ENCODE measurements at places on chromosomes 2 and 18.

DNA sequence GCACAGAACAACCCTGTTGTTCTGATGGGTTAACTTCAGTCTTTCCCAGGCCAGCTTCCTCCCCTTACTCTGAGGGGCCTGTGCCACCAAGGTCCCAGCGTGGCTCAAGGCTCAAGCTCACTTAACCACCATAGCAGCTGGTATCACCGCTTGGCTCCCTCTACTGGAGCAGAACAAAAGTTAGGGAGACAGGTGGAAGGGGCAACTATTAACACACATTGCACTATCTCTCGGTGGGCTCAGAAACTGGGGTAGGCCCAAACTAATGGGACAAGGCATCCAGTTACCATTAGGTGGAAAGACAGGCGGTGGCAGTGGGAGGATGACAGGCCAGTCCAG lies 88.7 kb upstream of the ATL2 start:
- DNase-seq, result no peak

DNA sequence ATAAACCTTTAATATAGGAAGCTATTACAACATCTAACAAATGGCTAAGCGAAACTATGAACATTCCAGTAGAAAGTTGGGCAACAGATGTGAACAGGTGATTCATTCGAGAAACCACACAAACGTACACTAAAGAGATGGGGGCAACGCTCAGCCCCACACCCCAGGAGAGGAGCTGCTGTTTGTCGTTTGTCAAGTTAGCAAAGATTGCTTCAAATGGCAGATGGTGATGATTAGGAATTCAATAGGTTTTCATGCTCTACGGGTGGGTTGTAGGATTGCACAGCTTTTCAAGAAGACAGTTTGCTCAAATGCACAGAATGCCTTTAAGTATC lies 154.7 kb upstream of the HDAC4 start:
- no peak for DNase-seq

GRCh38 chr18:12924616-12925015 lies 23.2 kb upstream of the SEH1L start:
- no peak for DNase-seq

- no peak for DNase-seq
Observed at GRCh38 chr2:160507464-160507863, 13.9 kb upstream of the RBMS1 start.

DNA sequence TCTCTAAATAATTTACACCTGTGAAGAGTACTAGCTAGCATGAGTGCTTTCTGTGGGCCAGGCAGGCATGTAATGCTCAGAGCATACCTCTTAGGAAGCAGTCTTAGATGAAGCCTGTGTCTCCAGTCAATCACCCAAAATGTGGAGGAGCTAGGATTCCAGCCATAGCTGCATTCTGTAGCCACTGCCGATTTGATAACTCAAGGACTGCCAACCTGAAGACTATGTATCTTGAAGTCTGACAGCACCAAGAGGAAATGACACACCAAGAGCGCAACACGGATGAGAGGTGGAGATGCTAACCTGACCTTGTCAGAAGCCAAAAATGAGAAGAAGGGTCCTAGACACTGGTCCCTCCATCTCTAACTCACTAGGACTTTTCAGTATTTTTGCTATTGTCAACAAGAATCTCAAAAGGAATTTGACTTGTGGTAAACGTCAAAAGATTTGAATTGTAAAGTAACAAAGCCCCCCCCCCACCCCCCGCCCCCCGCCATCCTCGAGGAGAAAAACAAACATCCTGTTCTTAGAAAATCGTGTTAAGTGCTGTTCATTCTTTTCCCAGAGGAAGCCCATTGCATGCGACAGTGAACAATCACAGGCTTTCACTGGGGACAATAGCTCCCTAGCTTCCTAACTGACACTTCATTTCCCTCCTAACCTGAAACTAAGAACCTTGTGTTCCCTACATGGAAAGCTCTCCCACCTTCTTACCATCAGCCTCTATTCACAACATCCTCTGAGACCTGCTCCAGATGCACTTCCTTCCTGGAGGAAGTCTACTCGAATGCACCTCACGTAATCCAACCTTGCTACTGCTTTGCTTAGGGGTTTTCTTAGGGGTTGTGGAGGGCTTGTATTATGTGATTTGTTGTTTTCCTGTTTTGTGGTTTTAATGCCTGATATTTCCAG lies 14.7 kb downstream of the CDC42EP3 start:
- DNase-seq, result no peak

GRCh38 chr2:144230448-144231085 lies 289.4 kb downstream of the ZEB2 start:
- DNase-seq, result no peak

DNA sequence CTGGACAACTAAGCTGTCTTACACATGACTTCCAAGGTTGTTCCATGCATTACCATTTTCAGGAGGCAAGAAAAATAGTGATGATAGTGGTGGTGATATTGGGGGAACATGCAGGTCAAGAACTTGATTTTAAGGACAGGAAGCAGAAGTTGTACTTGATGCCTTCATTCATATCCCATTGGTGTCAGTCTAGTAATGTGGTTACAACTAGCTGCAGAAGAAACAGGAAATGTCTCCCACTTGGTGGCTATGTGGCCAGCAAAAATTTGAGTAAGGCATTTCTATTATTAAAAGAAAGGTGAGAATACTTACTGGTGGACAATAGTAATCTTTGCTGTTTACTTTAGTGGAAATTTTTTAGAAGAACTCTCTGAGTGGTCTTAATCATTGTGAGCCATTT lies 103.4 kb downstream of the ALMS1 start:
- no peak for DNase-seq

DNA sequence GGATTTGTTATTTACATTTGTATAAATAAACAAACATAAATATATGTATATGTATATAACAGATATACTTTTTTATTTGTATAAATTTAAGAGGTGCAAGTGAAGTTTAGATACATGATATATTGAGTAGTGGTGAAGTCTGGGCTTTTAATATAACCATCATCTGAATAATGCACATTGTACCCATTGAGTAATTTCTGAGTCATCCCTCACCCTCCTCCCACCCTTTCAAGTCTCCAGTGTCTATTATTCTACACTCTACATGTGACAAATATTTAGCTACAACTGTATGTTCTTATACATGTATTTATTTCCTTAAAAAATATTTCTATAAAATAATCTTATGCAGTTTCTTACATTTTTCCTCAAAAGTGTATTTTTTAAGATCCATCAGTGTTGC lies 358.7 kb upstream of the TFPI start:
- no peak for DNase-seq

GRCh38 chr18:10732990-10733389 lies 207.2 kb downstream of the NAPG start:
- DNase-seq, result no peak

GRCh38 chr2:99153921-99154604 lies 679 bp downstream of the TSGA10 start:
- DNase-seq, result no peak

DNA sequence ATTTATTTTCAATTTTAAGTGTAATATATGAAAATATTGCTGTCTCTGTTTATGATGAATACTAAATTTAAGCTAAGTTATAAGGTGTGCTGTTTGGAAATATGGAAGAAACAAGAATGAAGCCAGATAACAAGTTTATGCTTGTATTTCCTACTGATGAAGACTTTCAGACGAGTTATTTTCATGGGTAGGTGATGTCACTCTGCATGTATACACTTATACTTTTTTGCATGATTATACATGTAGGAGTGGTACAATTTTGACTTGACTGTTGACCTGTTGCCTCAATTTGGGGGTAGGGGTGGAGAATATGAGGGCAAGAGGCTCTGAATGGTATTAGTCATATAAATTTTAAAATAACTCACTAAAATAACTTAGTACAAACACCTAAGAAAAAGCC lies 133.7 kb downstream of the HAUS1 start:
- DNase-seq, result no peak

- no peak for DNase-seq
Observed at GRCh38 chr2:23859983-23860382, 66.9 kb downstream of the ATAD2B start.

DNA sequence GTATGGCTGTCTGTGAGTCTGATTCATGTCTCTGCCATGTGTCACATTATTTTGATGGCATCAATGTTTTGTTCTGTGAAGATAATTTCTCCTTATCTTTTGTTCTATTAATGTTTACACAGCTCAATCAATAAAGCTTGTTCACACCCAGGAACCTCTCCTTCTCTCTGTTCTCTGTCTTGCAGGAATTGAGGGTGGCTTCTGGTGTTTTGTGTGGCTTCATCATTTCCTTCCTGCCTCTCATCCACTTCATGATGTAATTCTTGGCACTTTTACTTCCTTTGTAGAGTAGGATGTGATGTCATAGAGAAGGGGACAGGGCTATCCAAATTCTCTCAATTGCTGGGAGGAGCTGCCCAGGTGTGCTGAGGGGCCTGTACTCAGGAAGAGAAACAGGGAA lies 27.2 kb downstream of the ASXL3 start:
- DNase-seq, result no peak

All from activated T-helper 1 cell treated with anti-CD3 and anti-CD28 coated beads, Interleukin-2, amount 50 U/mL, for 16 hours (primary cell).